NCI-H460 (cell line): ENCODE measurements at places on chromosomes 5 and 9. TPM values are rescaled to one million over a fixed set of nuclear protein-coding genes. Genes with fewer than 3 reads are reported as not detected.

ARSI gene
- total RNA-seq, result 0.06 and 0.22 TPM in 2 replicates

PRELID1 gene
- total RNA-seq, result 192 and 236 TPM in 2 replicates

BTNL3 gene
- not detected in 2 replicates for total RNA-seq

FASTKD3 gene
- 23.7 and 25.2 TPM in 2 replicates for total RNA-seq

ZNF879 gene
- 1.4 and 1.7 TPM in 2 replicates for total RNA-seq

KIF2A gene
- total RNA-seq, result 45.9 and 52.0 TPM in 2 replicates

FAM151B gene
- 2.3 TPM in 2 replicates for total RNA-seq

GABRA1 gene
- total RNA-seq, result not detected in 2 replicates

VCAN gene
- 0.06 and 0.12 TPM in 2 replicates for total RNA-seq

PCDHGA9 gene
- total RNA-seq, result 0.92 and 1.6 TPM in 2 replicates

LCN9 gene
- not detected in 2 replicates for total RNA-seq

OMD gene
- not detected in 2 replicates for total RNA-seq

PCDHB16 gene
- total RNA-seq, result 0.32 and 0.69 TPM in 2 replicates

MYOZ3 gene
- total RNA-seq, result not detected in 2 replicates
